ENCODE measurements at places on chromosomes 1 and 21.

- DNase-seq, result no peak
These were observed 63.1 kb upstream of the CD34 start for GRCh38 chr1:207973898-207974568.

- no peak for DNase-seq
These were observed 8.4 kb upstream of the USP33 start for GRCh38 chr1:77768006-77768405.

GRCh38 chr1:103497404-103497803 lies 28.1 kb upstream of the RNPC3 start:
- no peak for DNase-seq

DNA sequence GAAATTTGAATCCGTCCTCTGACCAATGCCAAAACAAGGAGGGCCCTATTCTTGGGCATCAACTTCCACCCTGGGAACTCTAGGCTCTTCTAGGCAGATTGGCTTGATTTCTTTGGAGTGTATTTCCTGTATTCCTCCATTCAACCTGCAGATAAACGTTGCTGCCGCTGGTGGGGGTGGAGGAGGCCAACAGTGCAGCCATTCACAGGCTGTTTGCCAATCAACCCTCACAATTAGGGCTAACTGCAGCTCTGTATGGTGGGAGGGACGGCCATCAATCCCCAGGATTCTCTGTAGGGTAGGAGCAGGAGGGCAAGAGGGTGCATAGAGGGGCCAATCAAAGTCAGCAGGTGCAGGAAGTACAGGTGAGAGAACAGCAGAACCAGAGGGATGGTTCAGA lies 273.1 kb upstream of the PROX1 start:
- DNase-seq, result no peak

DNA sequence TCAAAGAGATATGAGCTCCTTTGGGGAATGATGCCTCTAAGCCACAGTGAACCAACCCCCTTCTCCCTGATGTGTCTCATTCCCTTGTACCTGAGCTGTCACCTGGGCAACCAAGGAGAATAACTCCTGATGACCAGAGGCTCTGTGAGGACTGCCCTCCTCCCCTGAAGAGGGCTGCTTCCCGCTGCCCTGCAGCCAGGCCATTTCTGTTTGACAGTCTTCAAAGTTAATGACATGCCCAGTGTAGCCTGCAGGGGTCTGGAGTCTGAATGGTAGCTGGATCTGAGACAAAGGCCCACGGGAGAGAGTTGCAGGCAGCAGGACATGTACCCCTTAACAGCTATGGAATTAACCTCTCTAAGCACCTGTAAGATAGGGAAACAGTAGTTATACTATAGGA lies 3.4 kb upstream of the SLFNL1 start:
- no peak for DNase-seq
